ENCODE measurements at places on chromosomes 7 and 10.

DNA sequence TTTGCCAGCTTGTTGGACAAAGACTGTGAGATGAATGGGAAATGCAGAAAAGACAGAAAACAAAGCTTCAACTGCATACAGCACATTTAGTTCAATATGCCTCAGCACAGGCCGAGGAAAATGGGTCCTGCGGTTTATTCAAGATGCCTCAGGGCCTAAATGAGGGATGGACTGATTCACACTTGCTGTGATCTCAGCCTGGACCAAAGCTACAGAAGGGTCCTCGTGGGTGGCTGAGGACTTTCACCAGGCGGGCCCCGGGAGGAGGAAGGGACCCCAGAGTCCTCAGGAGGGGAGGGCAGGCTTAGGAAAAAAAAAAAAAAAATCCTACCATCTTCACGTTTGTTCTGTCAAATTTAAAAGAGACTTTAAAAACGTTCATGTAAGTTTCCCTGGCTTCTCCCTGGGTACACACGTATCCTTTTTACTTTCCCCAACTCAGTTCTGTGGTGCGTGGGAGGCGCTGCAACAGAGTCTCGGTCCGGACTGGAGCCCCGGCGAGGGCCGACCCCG, 624 bp upstream of the ZNF783 start:
- DNase-seq, result peak; percentile 14

DNA sequence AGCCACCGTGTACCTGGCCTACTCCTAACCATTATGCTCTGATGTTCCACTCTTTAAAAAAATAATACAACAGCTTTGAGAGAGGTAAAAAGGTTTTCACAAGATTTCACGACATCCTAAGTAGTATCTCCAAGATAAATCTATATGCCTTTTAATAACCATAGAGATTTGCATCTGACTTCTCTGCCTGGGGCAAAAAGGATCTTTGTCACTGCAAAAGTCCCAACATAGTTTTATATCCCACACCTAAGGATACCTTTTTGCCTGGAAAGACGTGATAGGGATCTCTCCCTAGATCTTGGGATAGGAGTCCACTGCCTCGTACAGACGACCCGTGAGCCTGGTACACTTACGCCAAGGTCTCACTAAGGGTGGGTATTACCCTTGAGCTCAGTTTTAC, 31.4 kb upstream of the SVIL start:
- DNase-seq, result no peak

- DNase-seq, result no peak
These were observed 11.3 kb upstream of the AKR1C2 start for GRCh38 chr10:5014936-5015335.

- DNase-seq, result no peak
These were observed 74.0 kb downstream of the WNT2 start for GRCh38 chr7:117248829-117249228.

DNA sequence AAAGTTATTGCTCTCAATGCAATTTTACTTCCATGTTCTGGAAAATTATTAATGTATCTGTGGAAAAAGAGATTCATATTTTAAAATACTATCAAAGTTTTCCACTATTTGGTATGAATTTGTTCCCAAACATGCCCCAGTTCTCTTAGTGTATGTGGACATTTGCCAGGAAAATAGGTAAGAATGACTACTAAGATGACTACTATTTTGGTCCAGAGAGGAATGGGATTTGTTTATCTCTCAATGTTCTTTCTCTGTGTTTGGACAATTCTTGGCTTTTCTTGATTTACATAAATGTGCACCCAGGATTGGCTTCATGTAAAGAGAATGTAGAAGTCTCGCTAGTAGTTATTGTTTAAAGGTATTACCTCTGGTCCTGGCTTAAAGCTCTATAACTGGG, 60.3 kb upstream of the POT1 start:
- no peak for DNase-seq

- DNase-seq, result no peak
These were observed 53.6 kb upstream of the DYNC1I1 start for GRCh38 chr7:95718577-95719410.

GRCh38 chr10:13893926-13894325, 307.2 kb downstream of the PRPF18 start:
- peak; percentile 17 for DNase-seq

DNA sequence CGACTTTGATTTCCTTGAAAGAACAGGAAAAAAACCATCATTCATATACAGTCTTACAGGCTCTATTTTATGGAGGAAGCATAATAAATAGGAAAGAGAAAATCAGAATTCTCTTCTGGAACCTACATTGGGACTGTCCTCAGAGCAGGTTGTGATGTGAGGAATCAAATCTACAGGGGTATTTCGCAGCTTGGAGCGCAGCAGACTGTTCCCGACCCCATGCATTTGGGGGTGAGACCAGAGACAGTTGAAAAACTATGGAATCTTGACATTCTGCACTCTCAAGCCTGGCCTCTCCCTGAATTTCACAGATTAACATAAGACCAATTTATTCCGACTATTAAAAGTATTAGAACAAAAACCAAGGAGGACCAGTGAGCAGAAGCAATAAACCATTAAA, 93.3 kb upstream of the PRSS58 start:
- DNase-seq, result no peak

- peak; percentile 52 for DNase-seq
These were observed 35.3 kb downstream of the NET1 start for GRCh38 chr10:5447611-5448071.

DNA sequence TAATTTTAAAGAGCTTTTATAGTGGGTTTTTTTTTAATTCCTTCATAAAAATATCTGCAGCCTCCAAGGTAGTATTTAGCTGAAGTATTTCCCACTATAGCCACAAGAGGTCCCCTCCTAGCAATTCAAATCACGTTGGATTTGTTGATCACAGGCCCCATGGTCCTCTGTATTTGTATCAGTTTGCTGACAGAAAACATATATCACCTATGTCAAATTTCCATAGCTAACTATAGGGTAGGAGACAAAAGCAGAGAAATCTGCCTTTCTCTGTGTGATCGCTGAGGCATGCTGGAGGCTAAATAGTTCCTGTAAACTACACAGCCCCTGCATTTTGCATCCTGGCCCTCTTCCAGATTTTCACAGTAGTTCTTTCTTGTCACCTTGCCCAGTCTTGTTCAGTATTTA, 1.7 kb upstream of the CTNNA3 start:
- DNase-seq, result peak; percentile 32

DNA sequence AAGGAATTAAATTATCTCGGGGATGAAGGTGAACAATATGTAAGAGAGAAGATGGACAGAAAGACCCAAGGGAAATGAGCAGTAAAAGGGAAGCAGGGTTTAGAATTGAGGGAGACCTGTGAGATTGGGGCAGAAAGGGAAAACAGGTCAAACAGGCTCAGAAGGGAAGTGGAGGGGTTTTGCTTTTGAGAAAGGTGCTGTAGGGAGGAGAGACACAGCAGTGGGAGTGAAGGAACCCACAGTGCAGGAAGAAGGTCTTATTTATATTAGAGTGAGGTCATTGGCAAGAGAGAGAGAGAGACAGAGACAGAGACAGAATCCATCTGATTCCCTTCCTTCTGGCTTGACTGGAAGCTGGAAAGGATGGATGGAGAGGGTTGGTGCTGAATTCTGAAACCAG, 3.5 kb upstream of the TCAF1 start:
- no peak for DNase-seq

DNA sequence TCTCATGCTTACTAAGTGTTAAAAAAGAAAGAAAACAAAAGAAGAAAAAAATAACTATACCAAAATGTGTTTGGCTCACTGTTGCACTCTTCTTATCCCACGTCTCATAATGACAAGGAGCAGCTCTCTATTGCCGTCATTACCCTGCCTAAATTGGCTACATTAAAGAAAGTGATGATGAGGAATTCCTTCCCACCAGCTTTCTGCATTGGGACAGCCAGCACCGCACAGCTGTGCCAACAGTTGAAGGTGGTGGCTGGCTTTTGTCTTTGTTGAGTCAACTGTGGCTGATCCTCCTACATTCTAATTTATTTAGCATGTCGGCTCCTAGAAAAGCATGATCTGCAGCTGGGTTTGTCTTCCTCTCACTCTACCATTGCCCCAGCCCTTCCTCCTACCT, 751.8 kb downstream of the KCNMA1 start:
- DNase-seq, result no peak

- DNase-seq, result no peak
These were observed 48.3 kb downstream of the PROSER2 start for GRCh38 chr10:11871466-11871865.

GRCh38 chr7:519484-520390, at the start of gene PDGFA:
TSS of gene PDGFA (minus strand) at chr7:519846. CDS start at chr7:519001, 845 bp downstream.
- peak; percentile 49 for DNase-seq

GRCh38 chr7:47357863-47358262, 224.0 kb downstream of the TNS3 start:
- DNase-seq, result no peak

- no peak for DNase-seq
These were observed 30.5 kb downstream of the ACTA2 start for GRCh38 chr10:88922041-88922440.

GRCh38 chr10:77168161-77168560, 469.4 kb downstream of the KCNMA1 start:
- no peak for DNase-seq

DNA sequence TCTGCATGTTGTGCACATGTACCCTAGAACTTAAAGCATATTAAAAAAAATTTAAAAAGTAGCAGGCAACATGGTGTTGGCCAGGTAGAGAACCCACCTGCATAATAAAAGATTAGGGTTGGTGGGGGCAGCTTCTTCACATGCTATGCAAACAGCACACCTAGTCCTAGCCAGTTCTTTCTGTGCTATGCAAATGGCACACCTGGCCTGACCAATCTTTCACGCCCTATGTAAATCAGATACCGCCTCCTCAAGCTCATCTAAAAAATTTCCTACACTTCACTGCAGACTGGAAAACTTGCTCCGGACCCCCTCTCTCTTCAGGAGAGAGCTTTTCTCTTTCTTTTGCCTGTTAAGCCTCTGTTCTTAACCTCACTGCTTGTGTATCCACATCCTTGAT, 14.5 kb upstream of the PIP start:
- no peak for DNase-seq

DNA sequence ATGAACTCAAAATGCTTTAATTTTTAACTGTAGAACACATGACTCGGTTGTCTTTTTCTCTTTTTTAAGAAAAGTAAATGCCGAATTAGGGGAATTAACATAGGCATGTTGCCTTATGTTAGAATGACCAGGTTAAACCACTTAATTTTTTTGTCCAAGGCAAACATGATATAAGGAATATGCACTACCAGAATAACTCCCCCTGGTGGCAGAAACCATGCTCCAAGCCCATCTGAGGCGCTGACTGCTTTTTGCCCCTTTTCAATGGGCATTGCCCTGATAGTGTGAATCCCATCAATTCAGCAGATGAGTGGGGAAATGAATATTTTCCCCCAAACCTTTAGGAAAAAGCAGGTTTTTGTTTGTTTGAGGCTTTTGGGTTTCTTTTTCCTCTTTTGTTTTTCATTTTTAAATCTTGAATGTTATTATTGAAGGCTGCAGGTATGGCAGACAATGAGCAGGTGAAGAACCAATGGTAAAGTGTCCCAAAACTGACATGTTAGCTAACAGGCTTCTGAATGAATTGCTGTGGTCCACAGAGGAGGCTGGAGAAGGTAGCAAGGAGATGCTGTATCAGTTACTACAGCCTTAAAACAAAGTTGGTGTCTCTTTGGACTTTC, 284.3 kb downstream of the SORCS3 start:
- peak; percentile 28 for DNase-seq

DNA sequence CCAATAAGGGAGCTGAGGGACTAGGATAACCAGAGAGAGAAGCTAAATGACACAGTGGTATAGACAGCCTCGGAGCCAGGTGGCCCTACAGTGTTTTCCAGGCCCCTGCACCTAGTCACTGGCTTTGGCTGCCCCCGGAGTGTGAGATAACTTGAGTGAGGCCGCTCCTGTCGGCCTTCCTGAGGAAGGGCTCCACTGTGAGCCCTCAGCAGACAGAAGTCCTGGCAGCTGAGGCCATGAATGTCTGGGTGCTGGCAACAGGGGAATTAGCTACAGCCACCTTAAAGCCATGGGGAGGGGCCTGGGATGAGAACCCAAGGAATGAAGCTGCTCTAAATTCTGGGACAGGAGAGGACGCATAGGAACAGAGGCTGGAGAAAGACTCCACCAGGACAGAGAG, 4.6 kb upstream of the GDF10 start:
- DNase-seq, result no peak

- no peak for DNase-seq
These were observed 32.7 kb upstream of the FRAT2 start for GRCh38 chr10:97367126-97367649.

DNA sequence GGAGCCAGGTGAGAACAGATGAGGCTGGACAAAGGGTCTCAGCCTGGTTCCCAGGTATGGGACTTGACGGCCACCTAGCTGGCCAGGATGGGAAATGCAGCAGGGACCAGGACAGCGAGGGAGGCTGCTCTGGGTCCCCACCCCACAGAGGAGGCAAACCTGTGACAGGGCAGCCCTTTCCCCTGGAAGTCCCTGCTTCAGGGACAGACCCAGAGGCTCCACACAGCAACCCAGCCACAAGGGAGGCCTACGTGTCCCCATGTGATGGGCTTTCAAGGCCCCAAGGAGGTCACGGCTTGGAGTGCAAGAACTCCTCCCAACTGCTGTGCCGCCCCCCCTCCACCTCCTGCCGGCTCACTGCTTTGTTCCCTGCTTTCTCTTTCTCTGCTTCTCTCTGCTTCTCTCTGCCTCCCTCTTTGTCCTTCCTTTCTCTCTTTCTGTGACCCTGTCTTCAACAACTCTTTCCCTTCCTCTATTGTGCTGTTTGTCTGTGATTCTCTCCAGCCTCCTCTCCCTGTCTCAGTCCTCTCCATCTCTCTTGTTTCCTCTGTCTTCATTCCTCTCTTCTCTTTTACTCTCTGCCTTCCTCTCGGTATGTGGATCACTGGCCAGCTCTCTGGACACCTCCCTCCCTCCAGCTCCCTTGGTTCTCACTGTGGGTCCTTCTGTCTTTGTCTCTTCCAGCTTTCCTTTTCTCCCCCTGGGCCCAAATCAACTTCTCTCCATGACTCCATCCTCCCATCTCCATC, 9.6 kb upstream of the EIF5AL1 start:
- DNase-seq, result peak; percentile 14

GRCh38 chr10:81696609-81697388, 178.2 kb upstream of the NRG3 start:
- no peak for DNase-seq

DNA sequence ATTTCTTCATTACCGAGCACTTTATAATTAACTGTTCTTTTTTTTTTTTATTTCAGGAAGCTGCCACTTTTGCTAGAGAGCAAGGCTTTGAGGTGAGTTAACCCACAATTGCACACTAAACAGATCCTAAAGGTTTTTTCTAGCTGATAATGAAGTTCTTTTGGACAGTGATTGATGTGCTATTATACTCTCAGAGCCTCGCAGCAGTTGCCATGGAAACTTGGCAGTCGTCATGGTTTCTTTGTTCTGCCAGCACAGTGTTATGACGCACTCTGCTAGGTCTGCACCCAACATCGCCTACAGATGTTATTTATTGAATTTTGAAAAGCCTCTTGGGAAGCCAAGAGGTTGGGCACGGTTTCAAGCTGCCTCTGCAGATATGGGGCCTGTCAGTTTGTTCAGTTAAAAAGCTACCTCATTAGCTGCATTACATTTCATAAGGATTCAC, 237.2 kb upstream of the KAT6B start:
- no peak for DNase-seq
